ENCODE measurements at places on chromosomes 6 and 20.

GRCh38 chr6:10314163-10314955, 100.5 kb downstream of the TFAP2A start:
- no peak overlapping the region for H3K4me3 ChIP-seq
- no peaks in the 10 kb centered on the region for H3K36me3 ChIP-seq
- no peak for DNase-seq
- H3K27me3 ChIP-seq: peaks cover 19% of the 10 kb centered on the region
- H3K27ac ChIP-seq: no peak overlapping the region

- H3K4me3 ChIP-seq: no peak overlapping the region
- no peak overlapping the region for H3K27ac ChIP-seq
- no peak for DNase-seq
- no peaks in the 10 kb centered on the region for H3K27me3 ChIP-seq
- H3K36me3 ChIP-seq: no peaks in the 10 kb centered on the region
- H3K4me1 ChIP-seq: no peaks in the 10 kb centered on the region
These were observed 104.9 kb downstream of the CENPW start for GRCh38 chr6:126444659-126445273.

GRCh38 chr6:6696867-6697531, 108.5 kb downstream of the LY86 start:
- H3K4me1 ChIP-seq: peaks cover 64% of the 10 kb centered on the region
- peak; percentile 86 for DNase-seq
- H3K36me3 ChIP-seq: no peaks in the 10 kb centered on the region
- no peak overlapping the region for H3K4me3 ChIP-seq

- H3K4me3 ChIP-seq: peak overlapping the region; percentile 69
These were observed 1.3 kb downstream of the PLCB1 start for GRCh38 chr20:8133310-8133768.

DNA sequence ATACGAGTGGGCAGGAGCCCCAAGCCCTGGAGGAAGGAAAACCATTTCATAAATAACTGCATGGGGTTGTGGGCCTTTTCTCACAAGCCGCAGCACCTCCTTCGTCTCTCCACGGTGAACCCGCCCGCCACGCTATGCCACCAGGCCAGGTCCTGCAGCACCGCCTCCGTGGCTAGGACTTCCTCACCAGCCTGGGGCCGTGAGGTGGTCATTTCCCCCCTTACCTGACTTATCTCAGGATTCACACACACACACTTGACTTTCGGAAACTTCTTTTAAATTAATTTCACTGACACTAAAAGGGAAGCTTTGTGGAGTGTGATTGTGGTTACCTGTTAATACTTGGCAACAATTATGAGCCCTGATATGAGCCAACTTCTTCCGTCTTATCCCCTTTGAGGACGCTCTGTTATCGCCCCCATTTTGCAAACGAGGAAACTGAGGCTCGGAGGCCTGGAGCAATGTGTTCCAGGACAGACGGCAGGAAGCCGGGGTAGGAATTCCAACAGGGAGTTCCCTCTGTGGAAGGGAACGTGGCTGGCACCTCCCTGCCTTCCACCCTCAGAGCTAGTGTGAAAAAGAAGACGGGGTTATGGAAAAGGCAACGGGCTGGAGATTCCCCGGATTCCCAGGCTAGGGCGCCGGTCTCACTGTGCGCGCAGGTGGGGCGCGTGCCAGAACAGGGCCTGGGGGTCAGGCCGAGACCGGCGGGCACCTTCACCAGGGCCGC, 817 bp upstream of the SLCO4A1 start:
- peak overlapping the region; percentile 92 for H3K27ac ChIP-seq
- peaks cover 38% of the 10 kb centered on the region for H3K4me1 ChIP-seq
- H3K27me3 ChIP-seq: peaks cover 29% of the 10 kb centered on the region

DNA sequence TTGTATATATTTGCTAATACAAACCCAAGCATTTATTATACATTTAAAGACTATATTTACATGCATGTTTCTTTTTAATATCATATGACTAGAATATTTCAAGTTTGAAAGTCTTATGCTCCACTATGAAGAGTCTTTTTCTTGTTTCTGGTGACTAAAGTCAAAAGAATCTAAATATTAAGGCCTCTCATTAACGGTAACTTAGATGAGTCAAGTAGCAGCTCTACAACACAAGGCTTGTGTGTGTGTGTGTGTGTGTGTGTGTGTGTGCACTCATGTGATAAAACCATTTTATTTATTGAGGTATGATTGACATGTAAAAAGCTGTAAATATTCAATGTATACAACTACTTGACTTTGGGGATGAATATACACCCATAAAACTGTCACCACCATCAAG, 275.6 kb downstream of the TFAP2B start:
- H3K4me3 ChIP-seq: no peak overlapping the region
- H3K4me1 ChIP-seq: no peaks in the 10 kb centered on the region
- no peaks in the 10 kb centered on the region for H3K27me3 ChIP-seq
- H3K27ac ChIP-seq: no peak overlapping the region
- no peak for DNase-seq

GRCh38 chr20:53099856-53100255, 127.7 kb downstream of the TSHZ2 start:
- H3K4me3 ChIP-seq: no peak overlapping the region
- H3K36me3 ChIP-seq: no peaks in the 10 kb centered on the region
- DNase-seq: no peak
- no peaks in the 10 kb centered on the region for H3K27me3 ChIP-seq

DNA sequence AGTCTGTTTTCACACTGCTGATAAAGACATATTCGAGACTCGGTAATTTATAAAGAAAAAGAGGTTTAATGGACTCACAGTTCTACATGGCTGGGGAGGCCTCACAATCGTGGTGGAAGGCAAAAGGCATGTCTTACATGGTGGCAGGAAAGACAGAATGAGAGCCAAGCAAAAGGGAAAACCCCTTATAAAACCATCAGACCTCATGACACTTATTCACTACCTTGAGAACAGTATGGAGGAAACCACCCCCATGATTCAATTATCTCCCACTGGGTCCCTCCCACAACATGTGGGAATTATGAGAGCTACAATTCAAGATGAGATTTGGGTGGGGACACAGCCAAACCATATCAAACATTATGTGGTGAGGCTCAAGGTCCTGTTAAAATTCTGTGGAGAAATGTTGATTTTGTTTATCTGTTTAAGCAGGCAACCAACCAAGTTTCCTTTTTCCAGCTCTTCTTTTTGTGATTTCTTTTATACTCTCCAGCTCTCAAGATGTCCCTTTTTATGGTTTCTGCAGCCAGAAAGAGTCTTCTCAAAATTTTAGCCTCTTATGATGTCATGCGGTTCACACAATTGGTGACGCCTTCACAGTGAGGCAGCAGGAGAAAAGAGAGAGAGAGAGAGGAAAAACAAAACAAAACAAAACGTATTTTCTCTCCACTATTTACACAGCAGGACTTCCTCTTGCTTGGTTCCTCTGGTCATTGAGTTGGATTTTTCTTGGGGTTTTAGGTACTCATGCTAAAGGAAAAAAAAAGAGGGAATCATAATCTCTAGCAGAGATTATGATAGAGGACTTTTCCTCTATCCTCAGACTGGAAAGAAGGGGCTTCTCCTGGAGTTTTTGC, 18.0 kb downstream of the AIG1 start:
- H3K27ac ChIP-seq: no peak overlapping the region
- H3K4me1 ChIP-seq: no peaks in the 10 kb centered on the region
- no peak for DNase-seq
- no peaks in the 10 kb centered on the region for H3K27me3 ChIP-seq

- DNase-seq: no peak
- H3K36me3 ChIP-seq: no peaks in the 10 kb centered on the region
These were observed 81.3 kb upstream of the BMP2 start for GRCh38 chr20:6686171-6686570.

- H3K4me3 ChIP-seq: no peak overlapping the region
- no peak overlapping the region for H3K27ac ChIP-seq
- no peak for DNase-seq
- no peaks in the 10 kb centered on the region for H3K4me1 ChIP-seq
- no peaks in the 10 kb centered on the region for H3K36me3 ChIP-seq
These were observed 67.9 kb downstream of the CGA start for GRCh38 chr6:87027021-87027420.

DNA sequence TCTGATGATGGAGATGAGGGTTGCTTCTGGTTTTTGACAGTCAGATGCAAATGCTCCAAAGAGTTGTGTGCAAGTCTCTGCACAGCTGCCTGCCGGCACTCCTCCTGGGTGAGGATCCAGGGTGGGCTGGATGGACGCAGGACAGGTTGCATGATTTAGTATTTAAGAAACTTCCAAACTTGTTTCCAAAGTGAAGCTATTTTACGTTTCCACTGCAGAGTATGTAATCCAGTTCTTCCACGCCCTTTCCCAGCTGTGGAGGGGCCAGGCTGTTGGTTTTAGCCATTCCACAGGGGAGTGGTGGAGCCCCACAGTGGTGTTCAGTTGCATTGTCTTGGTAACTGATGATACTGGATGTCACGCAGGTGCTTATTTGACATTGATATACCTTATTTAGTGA, 157.3 kb downstream of the THBS2 start:
- no peak for DNase-seq
- H3K27me3 ChIP-seq: no peaks in the 10 kb centered on the region
- H3K4me1 ChIP-seq: no peaks in the 10 kb centered on the region
- no peaks in the 10 kb centered on the region for H3K36me3 ChIP-seq
- no peak overlapping the region for H3K4me3 ChIP-seq
- no peak overlapping the region for H3K27ac ChIP-seq

GRCh38 chr6:142975365-142975764, 30.4 kb upstream of the HIVEP2 start:
- no peak overlapping the region for H3K27ac ChIP-seq
- no peak overlapping the region for H3K4me3 ChIP-seq
- H3K4me1 ChIP-seq: no peaks in the 10 kb centered on the region
- H3K36me3 ChIP-seq: no peaks in the 10 kb centered on the region

GRCh38 chr20:1209447-1210387, 6.5 kb downstream of the C20orf202 start:
- DNase-seq: no peak
- H3K4me1 ChIP-seq: peaks cover 3% of the 10 kb centered on the region
- H3K4me3 ChIP-seq: no peak overlapping the region
- H3K27ac ChIP-seq: no peak overlapping the region

- no peak overlapping the region for H3K27ac ChIP-seq
- no peak for DNase-seq
- no peaks in the 10 kb centered on the region for H3K27me3 ChIP-seq
- no peak overlapping the region for H3K4me3 ChIP-seq
These were observed 39.0 kb downstream of the MAN1A1 start for GRCh38 chr6:119310486-119311036.

DNA sequence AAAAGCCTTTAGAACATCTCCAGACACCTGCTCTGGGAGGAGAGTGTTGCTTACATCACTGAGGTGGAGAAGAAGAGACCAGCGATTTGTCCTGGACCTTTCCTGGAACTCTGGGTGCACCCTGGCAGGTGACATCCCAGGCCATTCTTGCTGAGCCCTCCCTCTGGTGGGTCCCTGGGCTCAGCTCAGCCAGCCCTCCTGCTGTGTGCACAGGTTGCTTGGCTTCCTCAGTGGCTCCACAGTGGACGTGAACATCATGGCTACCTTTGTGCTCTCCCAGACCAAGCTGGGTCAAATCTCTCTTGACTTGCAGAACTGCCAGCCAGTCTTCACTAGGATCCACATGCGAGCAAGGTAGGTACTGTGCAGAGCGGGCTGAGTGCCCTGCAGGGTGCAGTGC, 19.9 kb upstream of the BPIFA2 start:
- no peaks in the 10 kb centered on the region for H3K36me3 ChIP-seq
- H3K4me1 ChIP-seq: no peaks in the 10 kb centered on the region
- H3K27ac ChIP-seq: no peak overlapping the region
- H3K4me3 ChIP-seq: no peak overlapping the region
- peaks cover 21% of the 10 kb centered on the region for H3K27me3 ChIP-seq

DNA sequence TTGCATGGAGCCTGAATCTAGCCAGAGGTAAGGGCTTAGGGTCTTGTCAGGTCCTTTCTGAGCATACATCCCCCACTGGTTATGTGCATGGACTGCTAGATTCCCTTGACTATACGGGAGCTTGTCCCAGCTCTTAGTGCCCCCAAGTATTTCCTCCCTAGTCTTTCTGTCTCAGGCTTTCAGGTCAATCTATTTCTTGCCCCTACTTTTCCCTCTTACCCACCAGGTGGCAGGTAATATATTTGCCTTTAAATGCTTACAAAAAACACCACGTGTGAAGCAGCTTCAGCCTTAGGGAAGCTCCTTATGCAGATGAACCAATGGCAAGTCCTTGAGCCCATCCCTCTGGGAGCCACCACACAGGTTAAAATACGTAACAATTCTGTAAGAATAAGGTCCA, 454.2 kb downstream of the GRIK2 start:
- no peaks in the 10 kb centered on the region for H3K27me3 ChIP-seq
- no peak overlapping the region for H3K4me3 ChIP-seq
- H3K36me3 ChIP-seq: no peaks in the 10 kb centered on the region
- DNase-seq: no peak
- H3K4me1 ChIP-seq: no peaks in the 10 kb centered on the region
- H3K27ac ChIP-seq: no peak overlapping the region

GRCh38 chr20:50014570-50015562, 32.1 kb downstream of the SNAI1 start:
- no peak overlapping the region for H3K27ac ChIP-seq
- no peaks in the 10 kb centered on the region for H3K4me1 ChIP-seq
- no peak for DNase-seq

- DNase-seq: no peak
- no peaks in the 10 kb centered on the region for H3K27me3 ChIP-seq
- no peak overlapping the region for H3K27ac ChIP-seq
- no peak overlapping the region for H3K4me3 ChIP-seq
- no peaks in the 10 kb centered on the region for H3K4me1 ChIP-seq
These were observed 268.3 kb upstream of the SASH1 start for GRCh38 chr6:148074291-148074690.

- H3K27me3 ChIP-seq: no peaks in the 10 kb centered on the region
- no peaks in the 10 kb centered on the region for H3K4me1 ChIP-seq
- H3K4me3 ChIP-seq: no peak overlapping the region
- no peak overlapping the region for H3K27ac ChIP-seq
These were observed 47.1 kb downstream of the PSMG4 start for GRCh38 chr6:3305831-3306230.

DNA sequence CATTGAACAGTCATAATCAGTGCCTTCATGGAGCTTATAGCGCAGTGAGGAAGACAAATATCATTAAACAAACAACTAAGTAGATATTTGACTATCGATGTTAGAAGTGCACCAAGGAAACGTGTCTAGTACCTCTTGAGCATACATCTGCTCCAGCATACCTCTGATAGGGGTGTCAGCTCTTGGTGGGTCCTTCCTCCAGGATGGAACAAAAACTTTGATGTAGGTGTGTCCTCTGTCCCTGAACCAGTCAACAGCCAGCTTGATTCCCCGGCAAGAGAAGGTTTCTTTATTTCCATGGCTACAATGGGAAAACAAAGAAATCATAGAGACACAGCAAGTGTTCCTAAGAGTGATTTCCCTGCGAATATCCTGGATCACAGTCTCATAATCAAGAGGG, 23.1 kb downstream of the ZC3H12D start:
- no peaks in the 10 kb centered on the region for H3K36me3 ChIP-seq
- no peak for DNase-seq
- no peak overlapping the region for H3K4me3 ChIP-seq
- H3K27ac ChIP-seq: no peak overlapping the region
- peaks cover 13% of the 10 kb centered on the region for H3K4me1 ChIP-seq
- no peaks in the 10 kb centered on the region for H3K27me3 ChIP-seq

All from transverse colon (tissue), 4 donors.